Activated CD8-positive, alpha-beta memory T cell treated with anti-CD3 and anti-CD28 coated beads, Interleukin-2, amount 10 ng/mL, durations not matched to agents 7 days and 5 days (primary cell): ENCODE measurements at places on chromosomes 5 and 9. TPM values are rescaled to one million over a fixed set of nuclear protein-coding genes. Genes with fewer than 3 reads are reported as not detected.

- no peak overlapping the region for H3K27ac ChIP-seq
- H3K27me3 ChIP-seq, result no peaks in the 10 kb centered on the region
- H3K4me1 ChIP-seq, result no peaks in the 10 kb centered on the region
- DNase-seq, result no peak
- H3K4me3 ChIP-seq, result no peak overlapping the region
- no peaks in the 10 kb centered on the region for H3K36me3 ChIP-seq
These were observed 112.3 kb downstream of the DPYSL3 start for GRCh38 chr5:147397616-147398015.

LCN15 gene
- total RNA-seq, result not detected

DNA sequence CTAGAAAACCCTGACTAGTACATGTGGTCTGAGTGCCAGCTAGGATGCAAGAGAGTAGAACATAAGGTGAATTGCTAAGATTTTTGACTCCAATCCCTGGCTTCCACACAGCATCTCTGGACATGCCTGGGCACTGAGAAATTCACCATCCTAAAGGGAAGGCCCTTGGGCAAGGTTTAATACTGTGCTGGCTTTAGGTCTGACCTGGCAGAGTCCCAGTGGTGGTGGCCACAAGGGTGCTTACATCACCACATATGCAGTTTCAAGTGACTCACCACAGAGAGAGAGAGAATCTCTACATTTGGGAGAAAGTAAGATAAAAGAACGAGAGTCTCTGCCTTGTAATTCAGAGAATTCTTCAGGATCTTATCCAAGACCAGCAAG lies 661.6 kb upstream of the C9orf72 start:
- H3K27ac ChIP-seq, result no peak overlapping the region
- H3K36me3 ChIP-seq, result no peaks in the 10 kb centered on the region
- no peak for DNase-seq
- no peak overlapping the region for H3K4me3 ChIP-seq

SURF4 gene
- total RNA-seq, result 304 TPM

DNA sequence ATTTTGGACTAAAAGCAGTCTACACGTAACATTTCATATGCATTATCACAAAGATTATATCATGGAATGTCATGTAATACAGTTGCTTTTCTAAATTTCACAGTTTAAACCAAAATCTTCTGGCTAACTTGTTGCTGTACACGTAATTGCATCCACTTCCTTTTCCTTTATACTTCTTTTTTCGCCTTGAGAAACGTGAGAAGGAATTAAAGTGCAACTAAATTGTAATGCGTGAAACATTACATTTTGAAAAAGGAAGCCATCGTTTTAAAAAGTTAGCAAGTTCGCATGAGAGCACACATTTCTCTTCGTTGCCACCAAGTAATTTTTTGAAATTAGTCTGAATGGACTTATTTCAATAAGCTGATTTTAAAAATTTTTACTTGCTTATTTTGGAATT lies 80.0 kb downstream of the MEGF10 start:
- no peaks in the 10 kb centered on the region for H3K4me1 ChIP-seq
- no peaks in the 10 kb centered on the region for H3K36me3 ChIP-seq
- no peak overlapping the region for H3K4me3 ChIP-seq
- no peak for DNase-seq
- no peak overlapping the region for H3K27ac ChIP-seq
